IMR-90 (cell line): ENCODE measurements at places on chromosomes 16 and 17. TPM values are rescaled to one million over a fixed set of nuclear protein-coding genes. Genes with fewer than 3 reads are reported as not detected.

Gene RHBDF1
- 86.6 and 92.3 TPM in 2 replicates for polyA plus RNA-seq

GRCh38 chr16:8920645-8921346 lies 38.6 kb downstream of the LITAFD start:
- peak; percentile 32 for DNase-seq

- peak; percentile 98 for DNase-seq
These were observed 57.6 kb downstream of the CDRT4 start for GRCh38 chr17:15409721-15410250.

DNA sequence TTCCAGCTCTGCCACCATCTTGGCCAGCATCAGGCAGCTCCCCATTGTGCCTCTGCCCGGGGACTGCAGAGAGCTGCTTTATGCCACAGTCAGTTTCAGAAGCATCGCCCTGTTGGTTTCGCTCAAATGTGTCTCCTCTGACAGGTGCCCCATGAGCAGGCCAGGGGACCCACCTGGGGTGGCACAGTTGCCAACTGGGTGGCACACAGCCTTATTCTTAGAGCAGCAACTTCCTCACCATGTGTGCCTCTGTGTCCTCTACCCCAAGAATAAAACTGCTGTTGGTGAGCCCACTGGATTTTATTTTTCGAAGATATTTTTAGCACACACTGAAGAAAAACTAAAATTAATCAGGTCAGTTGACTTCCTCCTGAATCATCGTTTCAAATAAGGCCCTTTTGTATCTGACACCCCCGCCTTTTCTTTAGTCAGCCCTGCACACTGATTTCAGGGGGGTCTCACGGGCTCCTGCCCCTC lies 44.9 kb upstream of the CACNG5 start:
- DNase-seq, result peak; percentile 27

DNA sequence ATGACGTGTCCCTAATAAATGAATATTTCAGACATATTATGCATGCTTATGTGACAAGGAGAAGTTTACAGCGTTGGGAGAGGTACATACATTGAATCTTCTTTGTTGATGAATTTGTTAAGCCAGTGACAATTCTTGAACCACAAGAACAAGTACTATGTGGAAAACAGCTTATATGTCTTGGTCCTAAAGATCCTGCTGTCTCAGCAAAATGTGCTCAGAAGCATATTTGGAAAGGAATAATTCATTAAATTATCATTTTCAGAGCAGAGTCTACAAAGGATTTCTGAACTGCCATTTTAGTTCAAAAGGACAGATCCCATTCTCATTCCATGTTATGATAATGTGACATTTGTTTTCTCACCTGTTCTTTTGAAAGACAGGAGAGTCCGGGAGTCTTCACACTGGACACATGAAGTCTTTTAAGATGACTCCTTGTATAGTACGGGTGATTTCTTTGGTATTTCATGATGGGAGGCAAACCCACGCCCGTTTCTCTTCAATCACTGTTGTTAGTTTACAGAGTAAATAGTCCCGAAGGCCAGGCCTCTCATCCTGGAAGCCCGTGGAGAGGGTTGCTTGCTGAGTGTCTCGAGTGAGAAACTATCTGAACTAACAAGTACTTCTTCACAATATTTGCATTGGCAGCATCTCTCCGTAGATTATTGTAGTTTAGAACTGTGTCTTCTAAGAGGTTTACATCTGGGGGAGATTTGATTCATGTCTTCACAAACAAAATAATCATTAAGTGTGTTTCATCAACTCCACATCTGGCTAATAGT lies 26.7 kb downstream of the VPS35L start:
- DNase-seq, result no peak

Gene TTLL6
- polyA plus RNA-seq, result not detected in 2 replicates

GRCh38 chr16:89922477-89922883 lies 662 bp upstream of the TUBB3 start:
- peak; percentile 91 for DNase-seq

GRCh38 chr16:3065742-3066439 lies 451 bp downstream of the IL32 start:
- DNase-seq, result no peak

DNA sequence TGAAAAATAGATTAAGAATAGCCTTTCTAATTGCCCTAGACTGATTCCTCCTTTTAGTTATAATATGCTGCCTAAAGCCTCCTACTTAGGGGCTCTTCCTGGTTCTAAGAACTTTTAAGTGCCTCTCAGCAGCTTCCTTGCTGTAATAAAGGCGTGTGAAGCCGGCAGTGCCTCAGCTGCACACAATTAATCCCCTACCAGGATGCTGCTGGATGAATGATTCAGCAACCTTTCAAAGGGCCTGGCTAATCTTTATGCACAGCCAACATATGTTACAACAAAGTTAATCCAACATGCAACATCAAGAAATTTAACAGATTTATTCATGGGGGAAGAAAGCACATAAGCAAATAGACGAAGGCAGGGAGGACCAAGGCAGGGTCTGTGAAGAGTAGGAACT lies 145.2 kb downstream of the PMP22 start:
- no peak for DNase-seq

- no peak for DNase-seq
These were observed 22.1 kb upstream of the KDM8 start for GRCh38 chr16:27181019-27181790.

GRCh38 chr16:83215406-83216001 lies 588.7 kb downstream of the CDH13 start:
- DNase-seq, result peak; percentile 44

GRCh38 chr17:50266384-50267073 lies 7.7 kb upstream of the TMEM92 start:
- DNase-seq, result peak; percentile 88

DNA sequence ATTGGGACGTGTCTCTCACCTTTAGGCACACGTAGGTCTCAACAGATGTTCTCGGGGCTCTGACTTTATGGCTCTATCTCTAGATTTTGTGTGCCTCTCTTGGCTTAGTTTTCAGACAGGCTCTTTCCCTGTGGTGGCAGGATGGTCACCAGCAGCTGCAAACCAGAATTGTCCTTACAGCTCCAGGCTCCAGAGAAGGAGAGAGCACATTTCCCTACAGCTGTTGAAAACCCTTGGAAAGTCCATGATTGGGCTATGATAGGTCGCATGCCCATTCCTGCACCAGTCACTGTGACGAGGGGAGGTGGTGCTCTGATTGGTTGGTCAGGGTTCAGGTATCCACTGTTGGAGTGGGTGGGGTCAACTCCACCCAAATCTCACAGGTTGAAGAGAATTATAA lies 41.5 kb downstream of the SHISA9 start:
- DNase-seq, result no peak

- no peak for DNase-seq
These were observed 12.1 kb downstream of the PIMREG start for GRCh38 chr17:6456321-6456720.

DNA sequence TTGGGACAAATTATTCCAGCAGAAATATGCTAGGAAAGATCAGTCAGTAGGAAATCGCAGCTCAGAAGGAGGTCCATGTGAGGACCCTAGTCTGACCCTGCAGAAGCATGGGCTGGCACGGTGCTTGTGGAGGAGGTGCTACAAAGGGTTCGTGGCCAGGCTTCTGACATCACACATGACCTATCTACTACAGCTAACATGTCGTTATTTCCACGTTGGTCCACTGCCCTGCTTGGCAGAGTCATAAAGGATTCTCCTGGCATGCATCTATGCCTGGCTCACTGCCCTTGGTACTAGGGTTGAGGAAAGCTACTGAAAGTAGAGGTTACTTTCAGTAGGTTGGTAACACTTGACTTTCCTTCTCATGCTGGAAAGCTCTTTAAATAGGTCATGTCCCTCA lies 118.1 kb upstream of the SHISA6 start:
- no peak for DNase-seq

DNA sequence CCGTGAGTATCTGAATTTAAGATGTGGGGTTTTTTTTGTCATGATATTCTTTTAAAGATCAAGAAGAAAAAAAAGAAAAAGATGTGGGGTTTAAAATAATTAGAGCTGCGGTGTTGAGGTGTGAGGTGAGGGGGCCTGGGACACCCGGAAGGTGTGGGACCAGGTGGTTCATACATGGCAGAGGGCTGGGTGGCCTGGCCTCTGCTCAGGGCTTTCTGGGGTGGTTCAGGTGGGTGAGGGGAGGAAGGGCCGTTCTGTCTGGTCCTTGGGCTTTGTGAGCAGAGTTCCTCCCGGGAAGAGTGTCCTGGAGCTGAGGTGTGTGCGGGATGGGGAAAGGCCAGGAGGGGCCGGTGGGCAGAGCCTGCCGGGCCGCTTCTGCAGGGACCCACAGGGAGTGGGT lies 5.0 kb downstream of the PRSS27 start:
- no peak for DNase-seq

Gene SLFN5
- 10.3 and 13.0 TPM in 2 replicates for polyA plus RNA-seq

Gene VPS35
- 24.2 and 42.3 TPM in 2 replicates for polyA plus RNA-seq

DNA sequence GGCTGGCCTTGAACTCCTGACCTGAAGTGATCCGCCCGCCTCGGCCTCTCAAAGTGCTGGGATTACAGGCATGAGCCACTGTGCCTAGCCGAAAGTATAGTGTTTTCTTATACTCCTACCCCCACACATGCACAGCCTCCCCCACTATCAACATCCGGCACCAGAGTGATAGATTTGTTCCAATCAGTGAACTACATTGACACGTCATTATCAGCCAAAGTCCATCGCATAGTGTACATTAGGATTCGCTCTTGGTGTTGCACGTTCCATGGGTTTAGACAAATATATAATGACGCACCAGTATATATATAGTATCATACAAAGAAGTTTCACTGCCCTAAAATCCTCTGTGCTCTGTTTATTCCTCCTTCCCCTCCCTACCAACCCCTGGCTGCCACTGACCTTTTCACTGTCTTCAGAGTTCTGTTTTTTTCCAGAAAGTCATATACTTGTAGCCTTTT lies 11.9 kb upstream of the TM4SF5 start:
- no peak for DNase-seq

DNA sequence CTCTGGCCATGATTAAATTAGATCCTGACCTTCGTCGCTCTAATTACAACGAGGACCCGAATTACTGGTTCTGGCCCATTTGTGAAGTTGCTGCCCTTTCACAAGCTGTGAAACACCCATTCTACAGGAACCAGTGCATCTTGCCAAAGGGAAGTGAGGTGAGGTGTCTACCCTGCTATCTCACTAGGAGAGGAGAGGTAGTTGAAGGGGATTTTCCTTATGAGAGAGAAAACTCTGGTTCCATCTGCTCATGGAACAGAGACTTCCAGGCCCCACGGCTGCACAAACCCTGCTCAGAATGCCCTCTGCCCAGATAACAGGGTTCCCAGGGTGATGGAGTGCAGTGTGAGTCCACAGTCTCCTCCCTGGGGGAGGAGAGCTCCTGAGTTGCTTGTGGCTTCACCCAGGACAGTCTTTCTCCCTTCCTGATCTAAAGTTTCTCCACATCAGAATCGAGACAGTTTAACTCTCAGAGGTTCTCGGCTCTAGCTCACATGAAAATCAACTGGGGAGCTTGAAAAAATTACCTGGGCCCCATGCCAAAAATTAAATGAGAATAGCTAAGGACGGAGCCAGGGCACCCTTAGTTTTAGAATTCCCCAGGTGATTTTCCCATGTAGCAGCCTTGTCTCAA lies 7.8 kb upstream of the SSTR2 start:
- DNase-seq, result no peak

GRCh38 chr17:61065263-61065773 lies 334.3 kb upstream of the TBX2 start:
- peak; percentile 36 for DNase-seq

Gene BEAN1
- not detected in 2 replicates for polyA plus RNA-seq

Gene CDH1
- not detected in 2 replicates for polyA plus RNA-seq

- DNase-seq, result no peak
These were observed 3.3 kb upstream of the LMF1 start for GRCh38 chr16:974001-974601.

DNA sequence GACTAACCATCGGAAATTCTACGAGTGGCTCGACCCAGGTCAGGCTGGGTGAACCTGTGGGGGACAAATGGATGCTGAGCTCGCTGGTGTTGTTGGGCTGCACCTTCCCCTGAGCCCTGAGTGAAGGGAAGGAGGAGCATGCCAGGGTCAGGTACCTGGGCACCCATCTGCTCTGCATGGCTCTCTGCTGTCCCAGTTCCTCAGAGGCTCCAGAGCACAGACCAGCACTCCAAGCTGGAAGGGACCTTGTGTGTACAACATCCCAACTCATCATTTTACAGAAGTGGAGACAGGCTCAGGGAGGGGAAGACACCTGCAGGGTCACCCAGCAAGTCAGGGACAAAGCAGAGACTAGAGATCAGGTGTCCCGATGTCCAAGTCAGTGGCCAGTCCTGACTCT lies 84.9 kb upstream of the NLRP1 start:
- no peak for DNase-seq

GRCh38 chr16:28924399-28924761 lies 658 bp downstream of the RABEP2 start:
- DNase-seq, result no peak

GRCh38 chr16:72149676-72150464 lies 22.1 kb downstream of the PMFBP1 start:
- DNase-seq, result no peak

Gene TAOK2
- polyA plus RNA-seq, result 23.0 and 26.4 TPM in 2 replicates

DNA sequence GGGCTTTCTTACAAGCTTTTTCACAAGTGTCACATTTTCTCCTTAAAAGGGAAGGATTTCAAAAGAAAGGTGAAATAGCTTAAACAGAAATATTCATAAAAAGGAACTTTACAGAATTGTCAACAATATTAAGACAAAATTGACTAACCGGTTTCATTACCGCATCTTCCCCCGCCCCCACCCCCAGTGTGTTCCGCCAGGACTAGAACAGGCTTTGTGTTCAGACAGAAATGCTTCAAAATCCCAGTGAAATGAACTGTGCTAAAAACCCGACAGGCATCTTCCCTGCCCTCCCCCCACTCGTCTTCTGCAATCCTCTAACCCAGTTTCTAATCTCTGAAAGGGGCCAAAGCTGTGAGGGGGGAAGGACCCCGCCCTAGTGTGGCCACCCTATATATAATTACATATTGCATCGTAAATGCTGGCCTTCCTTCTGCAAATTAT lies 990 bp upstream of the ROGDI start:
- no peak for DNase-seq

Gene CHST4
- polyA plus RNA-seq, result 0.04 TPM in 1 of 2 replicates, not detected in the other

Gene FOXN1
- polyA plus RNA-seq, result not detected in 2 replicates
